Esophagus squamous epithelium (tissue), 5 donors: ENCODE measurements at places on chromosomes 3 and 15.

GRCh38 chr3:105877336-105877910 is 8.6 kb upstream of the CBLB start:
- DNase-seq, result no peak

DNA sequence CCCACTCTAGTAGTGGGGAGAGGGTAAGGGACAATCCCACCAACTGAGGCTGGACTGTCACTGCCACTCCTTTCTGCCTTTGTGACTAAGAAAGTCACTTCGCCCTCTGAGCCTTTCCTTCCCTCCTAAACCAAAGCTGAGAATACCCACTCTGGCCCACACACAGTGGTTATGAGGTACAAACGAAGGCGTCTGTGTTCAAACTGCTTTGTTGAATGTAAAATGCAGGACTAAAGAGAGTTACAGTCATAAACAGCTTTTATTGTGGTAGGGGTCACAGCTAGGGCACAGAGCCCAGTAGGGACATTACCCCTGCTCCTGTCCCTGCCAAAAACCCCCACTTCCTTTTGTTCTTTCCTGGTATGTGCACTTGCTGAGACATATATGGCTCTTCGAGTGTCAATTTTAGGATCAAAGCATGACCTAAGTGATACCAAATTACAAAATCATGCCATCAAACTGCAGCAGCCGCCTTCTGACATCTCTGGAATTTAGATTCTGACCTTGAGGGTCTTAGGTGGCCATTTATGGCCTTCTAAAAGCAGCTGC is 45.1 kb downstream of the CTDSPL start:
- no peak for DNase-seq

- no peak for DNase-seq
These were observed 190.2 kb downstream of the SCAPER start for GRCh38 chr15:76714950-76715349.

- DNase-seq, result no peak
These were observed 34.3 kb downstream of the U2SURP start for GRCh38 chr3:143035466-143036211.

- no peak for DNase-seq
These were observed 206.2 kb downstream of the CTNNB1 start for GRCh38 chr3:41405466-41405865.

- DNase-seq, result no peak
These were observed 4.0 kb downstream of the FBXL22 start for GRCh38 chr15:63601026-63601703.

DNA sequence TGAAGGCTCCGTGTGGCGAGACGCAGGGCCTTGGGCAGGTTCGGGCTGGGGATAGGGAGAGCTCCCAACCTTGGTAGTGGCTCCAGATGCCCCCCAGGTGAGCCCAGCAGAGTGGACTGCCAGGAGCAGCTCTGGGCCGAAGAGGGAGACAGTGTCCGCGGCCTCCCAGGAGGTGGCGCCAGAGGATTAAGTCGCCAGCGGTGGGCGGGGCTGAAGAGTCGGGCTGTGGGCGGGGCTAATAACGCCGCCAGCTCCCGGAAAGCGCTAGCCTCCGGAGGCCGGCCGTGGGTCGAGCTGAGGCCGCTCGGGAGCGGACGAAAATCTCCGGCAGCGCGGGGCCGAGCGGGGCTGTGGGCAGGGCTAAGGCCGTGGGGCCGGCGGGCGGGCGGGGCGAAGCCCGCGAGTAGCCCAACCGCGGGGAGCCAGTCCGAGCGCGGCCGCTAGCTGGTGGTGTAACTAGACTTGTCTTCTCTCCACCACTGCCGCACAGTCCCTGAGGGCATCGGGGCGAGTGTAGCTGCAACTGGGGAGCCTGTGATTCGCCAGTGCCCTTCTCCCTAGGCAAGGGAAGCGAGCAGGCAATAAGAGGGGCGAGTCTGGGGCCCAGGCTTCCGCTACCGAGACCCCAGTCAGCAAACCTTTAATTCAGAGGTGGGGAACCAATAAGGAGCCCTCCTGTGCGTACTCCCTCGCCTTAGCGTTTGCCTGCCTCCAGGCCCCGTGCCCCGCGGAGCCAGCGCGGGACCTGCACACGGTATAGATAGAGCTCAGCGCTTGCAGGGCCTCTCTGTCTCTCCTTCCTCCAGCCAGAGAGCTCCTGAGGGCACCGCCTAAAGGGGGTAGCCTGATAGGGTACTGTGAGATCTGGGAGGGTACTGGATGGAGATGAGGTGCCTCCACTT is 14.4 kb upstream of the BSN start:
- peak; percentile 54 for DNase-seq

DNA sequence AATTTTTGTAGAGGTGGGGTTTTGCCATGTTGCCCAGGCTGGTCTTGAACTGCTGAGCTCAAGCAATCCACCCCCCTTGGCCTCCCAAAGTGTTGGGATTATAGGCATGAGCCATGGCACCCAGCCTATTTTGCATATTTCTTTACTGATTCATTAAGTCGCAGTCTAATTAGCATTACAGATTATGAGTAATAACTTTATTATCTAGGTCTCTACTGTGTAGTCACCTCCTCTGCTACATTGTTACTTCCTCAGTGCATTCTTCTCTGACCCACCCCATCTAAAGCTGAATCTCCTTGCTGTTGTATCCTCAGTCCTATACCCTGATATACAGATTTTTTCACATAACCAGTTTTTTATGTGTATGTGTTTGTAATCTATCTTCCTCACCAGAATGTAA is 61.7 kb downstream of the TFDP2 start:
- no peak for DNase-seq

DNA sequence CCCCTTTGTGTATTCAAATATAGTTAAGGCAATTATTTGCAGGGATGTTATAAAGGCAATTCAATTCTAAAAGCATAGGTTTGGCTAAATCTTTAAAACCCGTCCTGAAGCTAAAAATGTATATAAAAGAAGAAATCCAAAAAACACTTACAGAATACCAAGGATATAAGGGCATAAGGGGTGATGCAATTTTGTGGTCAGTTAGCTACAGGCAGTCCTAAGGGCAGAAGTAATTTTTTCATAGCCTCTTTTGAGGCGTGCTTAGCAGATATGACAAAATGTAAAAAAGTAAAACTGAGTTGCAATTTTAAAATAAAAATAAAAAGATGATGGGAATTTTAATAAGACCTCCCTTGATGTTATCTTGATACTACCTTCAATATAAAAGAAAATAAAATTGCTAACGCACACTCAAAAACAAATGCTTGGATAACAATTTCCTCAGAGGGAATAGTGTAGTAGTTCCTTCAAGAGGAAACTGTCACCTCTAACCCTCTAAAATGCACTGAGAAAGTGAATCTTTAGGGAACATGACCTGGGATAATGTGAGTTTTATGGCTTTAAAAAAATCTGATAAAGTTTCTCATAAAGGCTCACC is 104.2 kb downstream of the MYH15 start:
- no peak for DNase-seq

- no peak for DNase-seq
These were observed 6.2 kb downstream of the HHLA2 start for GRCh38 chr3:108302570-108302969.

- DNase-seq, result no peak
These were observed 16.6 kb downstream of the TEX264 start for GRCh38 chr3:51687431-51688205.

DNA sequence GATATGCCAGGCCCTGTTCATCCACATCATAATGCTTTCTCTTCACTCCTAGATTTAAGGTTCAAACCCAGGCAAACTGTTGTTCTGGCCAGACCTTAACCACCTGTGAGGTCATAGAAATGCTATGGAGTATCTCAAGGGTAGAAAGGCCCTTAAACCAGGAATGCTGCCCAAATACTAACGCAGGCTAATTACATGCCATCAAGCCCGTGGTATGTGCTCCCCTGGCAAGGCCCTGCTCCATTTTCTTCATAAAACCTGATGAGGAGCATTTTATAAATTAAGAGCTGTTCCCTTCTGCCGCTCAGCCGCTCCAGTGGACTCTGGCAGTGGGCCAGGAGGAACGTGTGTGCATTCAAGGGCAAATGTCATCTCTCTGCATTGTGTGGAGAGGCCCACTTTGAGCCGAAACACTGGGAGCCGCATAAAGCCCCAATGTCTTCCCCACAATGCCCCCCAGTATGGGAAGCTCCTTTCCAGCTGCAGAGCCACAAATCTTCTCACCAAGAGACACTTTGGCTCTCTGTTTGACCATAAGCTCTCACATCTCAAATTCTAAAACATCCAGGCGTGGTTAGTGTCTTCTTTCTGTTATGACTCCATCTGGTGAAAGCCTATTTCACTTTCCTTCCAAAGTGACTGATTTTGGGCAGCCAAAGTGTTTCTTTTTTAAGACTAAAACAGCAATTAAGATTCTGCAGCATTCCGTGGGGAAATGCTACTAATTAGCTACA is 210.8 kb upstream of the NR2E3 start:
- no peak for DNase-seq

GRCh38 chr3:120554812-120555606 is 41.1 kb upstream of the NDUFB4 start:
- DNase-seq, result no peak

- no peak for DNase-seq
These were observed 15.3 kb downstream of the NR2F2 start for GRCh38 chr15:96345560-96346399.

GRCh38 chr3:12452361-12453330 is 31.6 kb upstream of the TSEN2 start:
- no peak for DNase-seq

GRCh38 chr3:188687389-188687788 is 484.4 kb upstream of the TPRG1 start:
- no peak for DNase-seq

DNA sequence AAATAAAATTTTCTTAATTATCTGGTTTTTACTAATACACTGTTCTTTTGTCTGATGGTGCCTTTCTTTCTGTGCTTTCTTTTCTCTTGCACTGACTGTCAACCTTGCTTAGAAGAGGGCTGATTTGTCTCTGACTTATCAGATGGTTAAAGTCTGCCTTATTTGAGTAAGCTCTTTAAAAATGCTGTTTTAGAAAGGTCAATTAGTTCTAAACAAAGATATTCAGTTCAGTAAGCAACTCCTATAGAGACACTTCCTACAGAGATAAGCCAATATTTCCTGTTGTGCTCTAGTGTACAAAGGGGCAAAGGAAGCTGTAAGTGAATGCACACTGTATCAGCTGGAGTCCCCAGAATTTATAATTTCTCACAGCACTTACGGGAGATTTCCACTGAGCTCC is 153.4 kb upstream of the TSPAN3 start:
- no peak for DNase-seq
